ENCODE measurements at places on chromosomes 3 and 15.
A peak's percentile ranks its signal among the peaks of the same experiment; 100 is the strongest.

DNA sequence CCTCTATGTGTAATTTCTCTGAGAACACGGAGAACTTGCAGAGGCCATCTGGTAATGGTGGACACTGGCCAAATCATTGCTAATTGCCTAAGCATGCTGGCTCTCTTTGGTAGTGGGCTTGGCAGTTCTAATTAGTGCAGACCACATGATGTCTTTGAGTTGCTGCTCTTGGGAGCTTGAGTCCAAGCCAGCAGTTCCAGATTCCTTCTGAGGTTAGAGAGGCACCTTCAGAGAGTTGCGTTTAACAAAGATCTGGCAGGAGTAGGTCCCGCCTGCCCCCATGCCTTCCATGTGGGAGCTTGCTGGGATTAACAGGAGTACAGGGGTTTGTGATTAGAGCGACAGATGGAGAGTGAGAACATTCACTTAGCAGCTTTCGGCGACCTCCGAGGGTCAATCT lies 449.0 kb upstream of the LMCD1 start:
- no peak for DNase-seq

- DNase-seq: no peak
These were observed 823 bp upstream of the CCDC71 start for GRCh38 chr3:49166752-49167556.

DNA sequence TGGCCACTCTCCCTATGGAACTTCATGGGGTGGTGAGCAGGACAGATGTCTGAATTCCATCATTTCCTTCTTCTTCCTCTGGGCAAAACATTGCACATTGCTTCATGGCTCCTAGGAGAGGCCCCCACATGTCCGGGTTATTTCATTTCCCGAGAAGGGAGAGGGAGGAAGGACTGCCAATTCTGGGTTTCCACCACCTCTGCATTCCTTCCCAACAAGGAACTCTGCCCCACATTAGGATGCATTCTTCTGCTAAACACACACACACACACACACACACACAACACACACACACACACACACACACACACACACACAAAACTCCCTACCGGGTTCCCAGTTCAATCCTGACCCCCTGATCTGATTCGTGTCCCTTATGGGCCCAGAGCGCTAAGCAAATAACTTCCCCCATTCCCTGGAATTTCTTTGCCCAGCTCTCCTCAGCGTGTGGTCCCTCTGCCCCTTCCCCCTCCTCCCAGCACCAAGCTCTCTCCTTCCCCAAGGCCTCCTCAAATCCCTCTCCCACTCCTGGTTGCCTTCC lies 1.9 kb downstream of the RHO start:
- DNase-seq: no peak

- DNase-seq: no peak
These were observed 1.7 kb downstream of the PLA2G4D start for GRCh38 chr15:42092398-42093318.

GRCh38 chr3:54042259-54042823 lies 80.0 kb upstream of the CACNA2D3 start:
- no peak for DNase-seq

DNA sequence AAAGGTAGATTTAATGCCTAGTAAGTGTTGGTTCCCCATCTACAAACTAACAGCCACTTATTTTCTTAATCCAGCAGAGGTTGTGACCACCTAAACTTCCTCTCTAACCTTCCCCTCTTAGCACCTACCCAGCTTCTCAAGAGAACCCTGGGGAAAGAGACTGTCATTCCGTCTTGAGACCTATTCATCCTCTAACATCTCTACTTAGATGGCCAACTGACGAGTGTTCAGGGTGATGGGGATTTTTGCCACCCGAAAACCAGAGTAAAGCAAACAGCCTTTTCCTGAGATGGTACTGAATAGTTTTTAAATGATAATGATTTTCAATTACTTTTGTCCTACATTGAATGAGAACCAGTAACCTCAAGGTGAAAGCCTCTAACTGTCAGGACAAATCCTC lies 9.3 kb upstream of the GBE1 start:
- DNase-seq: no peak

DNA sequence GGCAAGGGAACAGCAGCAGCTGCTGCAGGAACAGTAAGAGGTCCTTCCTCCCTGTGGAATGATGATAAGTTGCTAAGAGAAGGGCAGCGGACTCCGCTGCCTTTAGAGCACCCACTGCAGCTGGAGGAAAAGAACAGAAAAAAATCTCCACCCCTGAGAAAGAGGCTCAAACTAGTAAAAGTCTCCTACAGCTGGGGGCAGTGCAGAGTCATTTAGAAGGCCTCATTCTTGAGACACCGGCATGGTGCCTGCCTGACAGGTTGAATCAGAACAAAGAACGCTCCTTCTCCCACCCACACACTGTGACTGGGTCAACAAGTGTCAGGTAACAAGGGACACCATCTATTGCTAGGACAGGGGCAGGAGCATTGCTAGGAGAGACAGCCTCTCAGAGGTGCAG lies 188.4 kb downstream of the ABHD5 start:
- no peak for DNase-seq

DNA sequence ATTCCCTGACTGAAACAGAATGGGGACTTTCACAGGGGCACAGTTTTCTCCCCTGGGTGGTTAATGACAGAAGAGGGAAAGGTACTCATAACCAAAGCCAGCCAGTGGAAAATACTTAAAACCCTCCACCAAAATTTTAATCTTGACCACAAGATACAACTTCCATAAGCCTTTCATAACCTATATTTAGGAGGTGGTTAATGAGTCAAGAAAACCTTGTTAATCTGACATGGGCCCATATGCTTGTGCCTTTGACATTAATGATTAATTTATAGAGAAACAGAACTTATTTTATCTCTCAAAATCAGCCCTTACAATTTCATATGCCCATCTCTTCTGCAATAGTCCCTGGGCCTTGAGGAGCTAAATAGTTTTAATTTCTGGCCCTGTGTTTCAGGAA lies 31.2 kb downstream of the IQCF6 start:
- DNase-seq: no peak

GRCh38 chr3:37819591-37819990 lies 42.1 kb upstream of the CTDSPL start:
- DNase-seq: peak; percentile 6

GRCh38 chr3:5431811-5432378 lies 244.4 kb downstream of the EDEM1 start:
- no peak for DNase-seq

- no peak for DNase-seq
These were observed 2.9 kb upstream of the CAV3 start for GRCh38 chr3:8730656-8731055.

- no peak for DNase-seq
These were observed 91.7 kb downstream of the MYO5A start for GRCh38 chr15:52436981-52437380.

- DNase-seq: no peak
These were observed 42.8 kb downstream of the SSR3 start for GRCh38 chr3:156511987-156512677.

DNA sequence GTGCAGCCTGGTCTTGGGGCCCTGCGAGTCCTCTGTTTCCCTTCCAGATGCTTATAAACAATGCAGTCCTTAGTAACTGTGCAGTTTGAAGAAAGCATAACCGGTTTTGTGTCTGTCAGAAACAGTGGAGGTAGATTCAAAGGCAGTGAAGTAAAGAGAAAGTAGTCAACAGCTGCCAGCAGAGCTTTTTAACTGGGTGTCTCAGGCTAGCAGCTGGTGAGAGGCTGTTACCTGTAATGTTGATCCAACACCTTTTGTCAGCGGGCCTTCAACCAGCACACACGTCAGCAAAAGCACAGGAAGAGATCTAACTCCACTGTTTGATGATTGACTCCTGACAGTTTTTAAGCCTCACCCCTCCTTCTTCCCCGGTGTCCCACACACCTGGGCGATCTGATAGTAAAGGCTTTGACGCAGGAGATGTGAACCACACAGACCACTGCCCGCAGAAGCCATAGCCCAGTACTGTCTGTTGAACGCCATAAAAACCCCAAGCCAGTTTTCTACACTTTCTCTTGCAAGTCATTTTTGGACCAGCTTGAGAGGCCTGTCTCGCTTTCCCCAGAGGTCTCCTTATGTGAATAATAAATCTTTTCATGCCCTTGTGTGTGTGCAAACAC lies 178.0 kb downstream of the FMN1 start:
- DNase-seq: no peak

- DNase-seq: no peak
These were observed 52.3 kb upstream of the BNIP2 start for GRCh38 chr15:59741274-59741906.

- no peak for DNase-seq
These were observed 72.9 kb downstream of the CLASP2 start for GRCh38 chr3:33645060-33645647.

GRCh38 chr3:196340466-196340865 lies 2.3 kb upstream of the TM4SF19 start:
- DNase-seq: no peak

- no peak for DNase-seq
These were observed 8.5 kb downstream of the EIF4G1 start for GRCh38 chr3:184322731-184323487.

- no peak for DNase-seq
These were observed 229.3 kb downstream of the TAFA4 start for GRCh38 chr3:68703066-68703465.

GRCh38 chr15:93252780-93253179 lies 163.8 kb upstream of the RGMA start:
- no peak for DNase-seq

GRCh38 chr3:50671331-50671730 lies 3.4 kb upstream of the DOCK3 start:
- peak; percentile 69 for DNase-seq

- DNase-seq: peak; percentile 86
These were observed 515 bp upstream of the EIF3J start for GRCh38 chr15:44536302-44536961.

- DNase-seq: no peak
These were observed 1438.2 kb downstream of the ZPLD1 start for GRCh38 chr3:103873021-103873420.

DNA sequence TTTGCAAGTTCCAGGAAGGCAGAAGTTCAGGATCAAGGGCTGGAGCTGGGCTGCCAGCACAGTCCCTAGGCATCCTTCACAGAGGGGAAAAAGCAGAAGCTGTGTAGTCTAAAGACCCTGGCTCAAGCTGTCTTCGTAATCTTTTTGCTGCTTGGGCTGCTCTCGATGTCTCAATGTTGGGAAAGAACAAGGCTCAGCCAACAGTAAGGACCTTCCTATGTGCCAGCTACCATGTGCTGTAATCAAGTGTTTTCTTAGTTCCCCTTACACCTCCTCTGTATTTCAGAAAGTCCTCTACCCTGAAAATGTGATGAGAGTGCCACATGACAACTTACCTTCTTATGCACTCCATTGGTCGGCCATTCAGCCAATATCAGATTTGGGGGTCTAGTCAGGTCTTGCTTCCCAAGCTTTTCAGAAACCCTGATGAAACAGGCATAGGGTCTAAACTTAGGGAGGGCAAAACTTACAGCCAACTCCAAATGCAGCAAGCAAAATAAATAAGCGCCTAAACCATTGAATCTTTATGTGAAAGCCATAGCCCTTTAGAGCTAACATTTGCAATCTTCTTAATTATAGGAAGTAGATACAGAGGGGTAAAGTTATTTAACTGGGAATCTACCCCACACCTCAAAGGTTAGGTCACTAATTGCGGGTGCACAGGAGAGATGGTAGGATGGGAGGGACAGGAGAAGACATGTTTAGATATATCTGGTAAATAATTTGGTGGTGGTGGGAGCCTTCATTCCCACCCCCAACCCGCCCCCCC lies 1.2 kb upstream of the EDEM1 start:
- DNase-seq: no peak

DNA sequence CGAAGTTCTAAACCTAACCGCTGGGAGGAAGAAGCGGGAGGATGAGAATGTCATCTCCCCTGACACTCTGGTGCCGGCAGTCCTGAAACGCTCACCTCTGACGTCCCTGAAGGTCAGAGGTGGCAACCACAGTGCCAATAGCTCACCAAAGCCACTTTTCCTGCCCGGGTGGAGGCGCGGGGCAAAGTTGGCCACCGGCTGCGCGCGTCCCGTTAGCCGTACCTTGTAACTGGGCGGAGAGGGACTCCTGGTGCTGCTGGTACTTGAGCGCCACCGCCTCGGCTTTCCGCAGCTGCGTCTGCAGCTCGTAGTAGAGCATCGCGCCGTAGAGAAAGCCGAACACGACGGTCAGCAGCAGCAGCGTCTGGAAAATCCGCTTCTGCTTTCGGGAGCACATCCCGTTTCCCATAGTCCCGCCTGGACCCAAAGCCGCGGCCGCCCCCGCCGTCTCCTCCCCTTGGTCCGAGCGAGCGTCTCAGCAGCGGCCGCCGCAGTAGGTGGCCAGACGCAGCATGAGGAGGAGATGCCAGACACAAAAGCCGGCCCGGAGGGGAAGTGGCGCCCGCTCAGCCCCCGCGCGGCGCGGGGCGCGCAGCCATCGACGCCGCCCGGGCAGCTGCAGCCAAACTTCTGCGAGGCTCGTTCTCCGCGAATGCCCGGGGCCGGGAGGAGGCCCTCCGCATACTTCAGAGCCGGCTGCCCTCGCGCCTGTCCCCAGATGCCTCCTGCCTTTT lies 680 bp downstream of the GOLIM4 start:
- DNase-seq: peak; percentile 69

DNA sequence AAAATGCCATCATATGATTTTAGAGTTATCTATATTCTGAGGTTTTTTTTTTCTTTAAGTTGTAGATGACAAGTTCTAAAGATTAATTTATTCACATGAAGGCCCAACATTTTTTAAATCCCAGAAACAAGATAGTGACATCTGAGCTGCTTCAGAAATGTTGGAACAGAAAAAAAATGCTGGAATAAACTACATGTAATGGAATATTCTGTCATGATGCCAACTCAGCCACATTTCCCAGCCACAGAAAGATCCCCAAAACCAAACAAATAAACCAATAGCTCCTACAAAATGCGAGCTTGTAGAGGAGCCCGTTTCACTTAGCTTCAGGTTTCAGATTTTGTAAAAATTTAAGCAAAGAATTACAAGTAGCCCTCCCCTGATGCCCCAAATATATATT lies 111.0 kb upstream of the MYO5C start:
- no peak for DNase-seq

DNA sequence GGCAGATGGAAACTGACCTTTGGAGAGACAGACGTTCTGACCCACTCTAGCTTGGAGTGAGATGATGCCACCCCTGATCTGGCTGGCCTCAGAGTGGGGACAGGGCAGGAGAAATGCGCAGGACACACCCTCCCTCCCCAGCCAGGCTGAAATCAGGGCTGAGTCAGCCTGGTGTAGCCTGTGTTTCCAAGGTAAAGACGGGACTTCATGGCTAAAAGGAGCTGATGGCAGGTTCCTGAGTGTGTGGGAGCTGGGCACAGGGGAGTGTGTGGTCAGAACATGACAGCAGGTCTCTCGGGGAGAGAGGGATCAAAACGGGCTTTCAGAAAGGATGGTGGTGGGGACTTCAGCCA lies 14.6 kb upstream of the POLG start:
- DNase-seq: peak; percentile 42

- no peak for DNase-seq
These were observed 64.3 kb downstream of the EPHB1 start for GRCh38 chr3:134859341-134859740.

- DNase-seq: no peak
These were observed 106.8 kb downstream of the BBX start for GRCh38 chr3:107629566-107629965.

GRCh38 chr3:51896607-51897305 lies 6.4 kb downstream of the IQCF1 start:
- DNase-seq: no peak

All from RCC 7860 (cell line).